ENCODE measurements at places on chromosomes 2 and 18. TPM values are rescaled to one million over a fixed set of nuclear protein-coding genes. Genes with fewer than 3 reads are reported as not detected.

The LBX2 gene
- total RNA-seq = 1.4 TPM

The POMC gene
- 0.66 TPM for total RNA-seq

The SFTPB gene
- total RNA-seq = not detected

The SETBP1 gene
- 0.38 TPM for total RNA-seq
